ENCODE measurements at places on chromosomes 6 and 20. TPM values are rescaled to one million over a fixed set of nuclear protein-coding genes. Genes with fewer than 3 reads are reported as not detected.

GRCh38 chr20:6411651-6412050 lies 288.8 kb upstream of the FERMT1 start:
- no peak for DNase-seq

- no peak for DNase-seq
Observed at GRCh38 chr20:37333848-37334318, 12.1 kb upstream of the SRC start.

GSTA2 gene
- total RNA-seq = not detected

ANKS1A gene
- total RNA-seq = 31.8 TPM

DNA sequence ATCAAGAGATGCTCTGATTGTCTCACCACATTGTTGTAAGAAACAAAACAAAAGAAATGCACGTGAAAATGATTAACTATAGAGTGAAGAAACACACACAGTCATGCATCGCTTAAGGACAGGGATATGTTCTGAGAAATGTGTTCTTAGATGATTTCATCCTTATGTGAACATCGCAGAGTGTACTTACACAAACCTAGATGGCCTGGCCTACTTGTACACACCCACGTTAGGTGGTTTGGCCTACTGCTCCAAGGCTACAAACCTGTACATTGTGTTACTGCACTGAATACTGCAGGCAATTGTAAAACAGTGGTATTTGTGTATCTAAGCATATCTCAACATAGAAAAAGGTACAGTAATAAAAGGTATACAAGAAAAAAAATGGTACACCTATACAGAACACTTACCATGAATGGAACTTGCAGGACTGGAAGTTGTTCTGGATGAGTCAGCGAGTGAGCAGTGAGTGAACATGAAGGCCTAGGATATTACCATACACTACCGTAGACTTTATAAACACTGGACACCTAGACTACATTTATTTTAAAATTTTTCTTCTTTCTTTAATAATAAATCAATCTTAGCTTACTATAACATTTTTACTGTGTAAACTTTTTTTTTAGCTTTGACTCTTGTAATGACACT lies 48.6 kb downstream of the FKBP5 start:
- DNase-seq = no peak

COL11A2 gene
- 2.6 TPM for total RNA-seq

DNA sequence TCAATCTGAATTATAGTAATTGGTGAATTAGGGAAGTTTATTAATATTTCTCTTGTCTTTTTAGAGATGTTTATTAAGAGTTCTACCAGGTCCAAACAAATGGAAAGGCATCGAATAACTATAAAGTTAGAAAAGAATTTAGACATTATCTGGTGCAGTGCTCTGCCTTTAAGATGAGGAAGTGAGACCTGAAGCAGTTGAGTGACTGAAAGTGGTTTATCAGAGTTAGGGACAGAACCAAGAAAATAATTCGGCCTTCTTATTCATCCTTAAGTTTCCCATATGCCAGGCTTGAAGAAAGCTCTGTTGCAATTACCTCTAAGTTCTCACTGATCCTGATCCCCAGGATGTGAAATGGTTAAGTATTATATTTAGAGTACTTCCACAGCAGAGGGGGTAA lies 94.2 kb upstream of the FLRT3 start:
- no peak for DNase-seq

NKX2-2 gene
- total RNA-seq = not detected

DNA sequence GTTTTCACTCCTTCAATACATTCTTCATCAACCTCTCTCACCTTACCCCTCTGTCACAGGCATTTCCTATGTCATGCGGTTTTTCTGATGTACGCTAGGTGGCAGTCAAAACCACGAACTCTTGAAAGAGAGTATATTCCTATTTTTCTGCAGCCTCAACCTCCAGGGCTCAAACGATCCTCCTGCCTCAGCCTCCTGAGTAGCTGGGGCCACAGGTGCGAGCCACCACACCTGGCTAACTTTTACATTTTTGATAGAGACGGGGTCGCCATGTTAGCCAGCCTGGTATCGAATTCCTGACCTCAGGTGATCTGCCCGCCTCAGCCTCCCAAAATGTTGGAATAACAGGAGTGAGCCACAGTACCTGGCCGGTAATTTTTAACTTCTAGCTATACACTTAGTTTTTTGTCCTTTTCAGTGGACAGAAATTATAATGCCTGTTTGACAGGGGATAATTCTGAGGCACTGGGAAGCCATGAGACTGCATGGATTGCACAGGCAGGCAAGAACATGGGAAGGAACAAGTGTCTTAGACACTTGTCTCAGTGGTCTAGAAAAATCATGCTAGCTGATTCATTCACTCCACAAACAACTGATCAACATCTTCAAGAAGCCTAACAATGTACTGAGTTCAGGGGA lies 22.5 kb upstream of the HFE start:
- no peak for DNase-seq

DNA sequence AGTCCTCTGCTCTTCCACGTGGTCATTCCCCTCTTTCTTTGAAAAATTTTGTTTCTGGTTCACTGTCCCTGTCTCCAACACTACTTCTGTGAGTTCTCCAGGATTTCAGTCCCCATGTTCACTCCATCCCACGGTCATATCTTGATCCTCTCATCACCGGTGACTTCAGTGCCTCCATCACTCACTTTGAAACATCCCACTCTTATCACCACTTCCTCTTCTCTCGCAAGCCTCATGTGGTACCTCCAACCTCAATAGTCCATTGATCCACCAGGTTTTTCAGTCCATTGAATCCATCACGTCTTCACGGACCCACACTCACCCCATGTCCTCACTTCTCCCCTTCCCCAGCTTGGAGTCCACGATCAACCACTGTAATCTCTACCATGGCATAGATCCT lies 64.8 kb downstream of the CARMIL1 start:
- DNase-seq = no peak

- no peak for DNase-seq
Observed at GRCh38 chr6:126574301-126574700, 234.4 kb downstream of the CENPW start.

ARMC12 gene
- total RNA-seq = not detected

DNA sequence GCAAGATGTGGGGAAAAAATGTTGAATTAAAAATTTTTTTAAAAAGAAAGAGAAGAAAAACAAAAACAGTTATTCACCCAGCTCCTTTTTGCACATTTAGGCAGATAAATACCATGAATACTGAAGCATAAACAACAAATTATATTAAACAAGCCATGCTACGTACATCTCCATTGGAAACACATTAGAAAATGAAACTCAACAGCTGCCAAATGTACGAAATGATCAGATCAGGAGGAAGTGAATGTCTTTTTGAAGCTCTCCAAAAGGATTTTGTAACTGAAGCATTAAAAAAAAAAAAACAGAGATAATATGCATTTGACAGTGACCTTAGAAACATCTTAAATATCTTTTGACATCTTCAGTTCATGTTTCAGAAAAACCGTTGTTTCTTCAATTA lies 56.7 kb downstream of the CD83 start:
- no peak for DNase-seq

CEP85L gene
- total RNA-seq = 32.7 TPM
